SK-MEL-5 (cell line): ENCODE measurements at places on chromosomes 1 and 21. TPM values are rescaled to one million over a fixed set of nuclear protein-coding genes. Genes with fewer than 3 reads are reported as not detected.
A peak's percentile ranks its signal among the peaks of the same experiment; 100 is the strongest.

Gene RNF115
- total RNA-seq: 18.2 and 19.6 TPM in 2 replicates

GRCh38 chr21:26432410-26432809 lies 140.7 kb downstream of the CYYR1 start:
- no peak for DNase-seq

DNA sequence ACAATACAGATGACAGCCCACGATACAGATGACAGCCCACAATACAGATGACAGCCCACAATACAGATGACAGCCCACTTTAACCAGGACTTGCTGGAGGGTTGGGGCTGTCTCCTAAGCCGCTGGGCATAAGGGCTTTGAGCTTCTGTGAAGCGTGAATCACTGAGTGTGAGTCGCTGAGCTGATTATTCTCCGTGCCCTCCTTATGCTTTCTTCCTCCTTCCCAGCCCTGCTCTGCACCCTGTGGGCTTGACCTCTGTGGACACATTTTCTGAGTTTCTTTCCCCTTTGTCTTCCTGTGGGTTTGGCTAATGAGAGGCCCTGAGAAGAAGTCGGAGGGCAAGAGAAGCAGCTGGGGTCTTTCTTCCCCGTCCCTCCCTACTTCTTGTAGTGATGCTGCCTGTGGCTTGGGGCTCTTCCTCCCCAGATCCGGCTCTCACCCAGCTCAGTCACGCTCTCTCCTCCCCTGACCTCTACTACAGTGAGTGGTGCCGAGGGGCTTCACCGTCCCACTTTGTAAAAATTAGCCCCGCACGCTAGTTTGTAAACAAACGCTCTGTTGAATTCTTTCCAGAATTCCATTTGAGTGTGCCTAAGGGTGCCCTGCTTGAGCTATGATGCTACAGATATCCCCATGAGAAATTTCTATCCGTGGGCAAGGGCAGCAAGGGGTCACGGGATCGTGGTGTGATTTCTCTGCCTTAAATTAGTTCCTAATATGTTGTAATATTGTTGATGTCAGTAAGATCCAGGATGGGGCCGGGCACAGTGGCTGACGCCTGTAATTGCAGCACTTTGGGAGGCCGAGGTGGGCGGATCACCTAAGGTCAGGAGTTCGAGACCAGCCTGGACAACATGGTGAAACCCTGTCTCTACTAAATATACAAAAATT lies 46.4 kb upstream of the SOD1 start:
- peak; percentile 22 for DNase-seq

Gene ADAMTS5
- 0.03 and 0.05 TPM in 2 replicates for total RNA-seq

DNA sequence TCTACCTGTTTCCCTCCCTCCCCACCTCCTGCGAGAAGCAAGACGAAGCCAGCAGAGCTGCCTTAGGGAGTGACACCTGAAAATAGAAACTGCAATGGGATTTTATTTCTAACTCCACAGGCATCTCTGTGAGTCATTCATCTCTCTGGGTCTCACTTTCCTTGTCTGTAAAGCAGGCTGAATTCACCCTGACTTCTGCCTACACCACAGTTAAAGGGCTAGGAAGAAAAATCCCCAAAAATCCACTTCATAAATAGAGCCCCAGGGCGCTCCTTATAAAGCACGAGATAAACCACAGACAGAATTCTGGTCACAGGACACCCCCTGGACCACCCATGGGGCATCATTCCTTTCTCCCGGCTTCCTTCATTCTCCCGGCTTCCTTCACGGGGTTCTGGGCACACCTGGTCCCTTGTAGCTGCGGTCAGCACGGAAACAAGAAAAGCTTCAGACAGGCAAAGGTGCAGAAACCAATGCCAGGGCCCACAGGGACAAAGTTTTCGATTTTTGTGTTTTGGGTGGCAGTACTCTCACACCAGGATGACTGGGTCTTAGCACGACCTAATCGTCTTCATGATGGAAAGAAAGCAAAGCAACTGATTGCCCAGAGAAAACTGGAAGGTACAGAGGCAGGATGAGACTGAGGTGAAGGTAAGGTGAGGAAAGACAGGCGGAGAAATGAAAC lies 2.8 kb upstream of the H6PD start:
- no peak for DNase-seq

Gene PLA2G5
- total RNA-seq: not detected in 2 replicates
